MCF 10A (cell line): ENCODE measurements at places on chromosomes 12 and 14. TPM values are rescaled to one million over a fixed set of nuclear protein-coding genes. Genes with fewer than 3 reads are reported as not detected.

GRCh38 chr12:112589275-112589674 is 170.5 kb downstream of the PTPN11 start:
- H3K4me3 ChIP-seq = no peak overlapping the region
- H3K4me1 ChIP-seq = no peaks in the 10 kb centered on the region
- peaks cover 23% of the 10 kb centered on the region for H3K27me3 ChIP-seq
- no peak overlapping the region for H3K27ac ChIP-seq
- H3K36me3 ChIP-seq = no peaks in the 10 kb centered on the region

GRCh38 chr12:19683178-19683927 is 244.1 kb downstream of the AEBP2 start:
- H3K27ac ChIP-seq = peak overlapping the region; percentile 29
- no peak overlapping the region for H3K4me3 ChIP-seq
- H3K4me1 ChIP-seq = peaks cover 9% of the 10 kb centered on the region
- no peaks in the 10 kb centered on the region for H3K27me3 ChIP-seq

DNA sequence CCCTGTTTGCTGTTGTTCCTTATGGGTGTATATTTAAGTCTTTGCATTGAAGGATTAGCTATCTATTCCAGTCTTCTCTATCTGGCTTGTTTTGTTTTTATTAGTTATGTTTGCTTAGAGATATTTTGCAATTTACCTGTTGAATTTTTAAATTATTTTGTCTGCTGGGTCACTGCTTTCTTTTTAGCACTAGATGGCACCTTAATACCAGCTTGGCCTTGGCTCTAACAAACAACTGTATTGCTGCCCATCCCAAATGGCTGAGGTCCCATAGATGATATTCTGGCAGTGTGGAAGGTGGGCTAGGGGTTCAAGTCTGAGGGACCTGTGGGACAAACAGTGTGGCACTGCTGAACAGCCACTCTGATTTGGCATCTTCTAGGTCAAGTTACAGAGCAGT is 144.0 kb upstream of the FBXO33 start:
- no peaks in the 10 kb centered on the region for H3K27me3 ChIP-seq
- H3K36me3 ChIP-seq = no peaks in the 10 kb centered on the region
- no peak for DNase-seq
- peaks cover 5% of the 10 kb centered on the region for H3K4me1 ChIP-seq
- H3K4me3 ChIP-seq = no peak overlapping the region

NPFF gene
- total RNA-seq = not detected in 2 replicates

CNIH1 gene
- total RNA-seq = 217 and 228 TPM in 2 replicates

VDR gene
- total RNA-seq = 22.3 and 23.4 TPM in 2 replicates
